ENCODE measurements at places on chromosomes 11 and 22.

DNA sequence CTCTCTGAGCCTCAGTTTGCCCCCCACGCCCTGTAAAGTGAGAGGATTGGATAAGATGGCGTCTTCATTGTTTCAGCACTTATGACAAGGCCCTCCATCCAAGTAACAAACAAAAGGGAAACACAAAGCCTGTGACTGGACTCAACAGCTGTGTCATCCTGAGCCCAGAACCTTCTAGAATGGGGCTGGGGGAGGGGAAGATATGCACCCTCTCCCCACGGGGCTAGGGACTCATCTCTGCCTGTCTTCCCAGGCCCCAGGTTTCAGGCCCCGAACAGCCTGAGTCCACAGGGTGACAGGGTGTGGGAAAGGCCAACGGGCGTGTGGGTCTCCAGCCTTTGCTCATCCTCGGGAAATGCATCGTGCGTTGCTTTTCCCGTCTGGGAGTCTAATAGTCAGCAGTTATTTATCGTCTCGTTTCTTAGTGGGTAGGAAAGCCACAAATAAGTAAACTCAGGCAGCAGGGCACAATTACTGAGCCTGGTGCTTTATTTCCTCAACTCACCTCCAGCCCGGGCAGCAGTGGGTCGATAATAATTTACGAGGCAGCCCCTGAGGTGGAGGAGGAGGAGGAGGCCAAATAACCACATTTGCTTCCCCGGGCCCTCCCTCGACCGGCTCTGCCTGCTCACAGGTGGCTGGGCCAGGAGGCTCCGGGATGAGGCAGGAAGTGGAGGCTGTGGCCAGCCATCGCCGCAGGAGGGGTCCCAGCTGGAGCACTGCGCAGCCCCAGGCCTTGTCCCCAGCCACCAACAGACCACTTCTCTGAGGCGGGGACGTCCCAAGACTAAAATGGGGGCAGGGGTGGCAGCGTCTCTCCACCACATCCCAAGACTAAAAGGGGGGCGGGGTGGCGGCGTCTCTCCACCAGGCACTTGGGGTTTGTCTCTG is 54.4 kb downstream of the FLRT1 start:
- DNase-seq: no peak

DNA sequence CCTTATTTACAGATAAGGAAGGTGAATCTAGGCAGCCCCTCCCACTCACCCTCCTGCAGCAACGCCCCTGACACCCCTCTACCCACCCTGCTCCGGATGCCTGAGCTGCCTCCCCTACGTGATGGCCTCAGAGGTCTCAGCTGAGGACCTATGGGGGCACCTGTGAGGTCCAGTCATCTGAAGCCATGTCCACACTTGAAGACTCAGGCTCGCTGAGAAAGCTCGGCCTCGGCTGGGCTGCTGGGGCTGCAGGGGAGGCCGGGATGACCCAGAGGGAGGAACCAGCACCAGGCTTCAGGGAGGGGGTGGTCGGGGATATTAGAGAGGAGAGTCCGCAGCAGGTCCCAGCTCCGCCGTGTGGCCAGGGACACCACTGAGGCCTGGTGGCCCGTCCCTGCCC is 92.8 kb downstream of the BRD1 start:
- no peak for DNase-seq

DNA sequence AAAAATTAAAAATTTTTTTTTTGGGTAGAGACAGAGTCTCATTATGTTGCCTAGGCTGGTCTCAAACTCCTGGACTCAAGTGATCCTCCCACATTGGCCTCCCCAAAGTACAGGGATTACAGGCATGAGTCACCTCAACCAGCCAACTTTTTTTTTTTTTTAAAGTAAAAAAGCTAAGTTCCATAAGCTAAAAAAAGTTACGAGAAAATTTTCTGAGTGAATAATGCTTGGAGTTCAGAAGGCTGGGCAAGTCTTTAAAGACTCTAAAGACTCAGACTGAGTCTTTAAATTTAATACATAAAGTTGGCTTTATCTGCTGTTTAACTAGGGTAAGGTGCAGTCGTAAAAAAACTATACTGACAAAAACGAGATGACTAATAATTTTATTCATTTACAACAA is 5.6 kb downstream of the DDX6 start:
- DNase-seq: no peak

GRCh38 chr22:19884161-19884953 is 29.7 kb upstream of the GNB1L start:
- no peak for DNase-seq

GRCh38 chr11:21464601-21465193 is 728.2 kb upstream of the ANO5 start:
- DNase-seq: no peak

DNA sequence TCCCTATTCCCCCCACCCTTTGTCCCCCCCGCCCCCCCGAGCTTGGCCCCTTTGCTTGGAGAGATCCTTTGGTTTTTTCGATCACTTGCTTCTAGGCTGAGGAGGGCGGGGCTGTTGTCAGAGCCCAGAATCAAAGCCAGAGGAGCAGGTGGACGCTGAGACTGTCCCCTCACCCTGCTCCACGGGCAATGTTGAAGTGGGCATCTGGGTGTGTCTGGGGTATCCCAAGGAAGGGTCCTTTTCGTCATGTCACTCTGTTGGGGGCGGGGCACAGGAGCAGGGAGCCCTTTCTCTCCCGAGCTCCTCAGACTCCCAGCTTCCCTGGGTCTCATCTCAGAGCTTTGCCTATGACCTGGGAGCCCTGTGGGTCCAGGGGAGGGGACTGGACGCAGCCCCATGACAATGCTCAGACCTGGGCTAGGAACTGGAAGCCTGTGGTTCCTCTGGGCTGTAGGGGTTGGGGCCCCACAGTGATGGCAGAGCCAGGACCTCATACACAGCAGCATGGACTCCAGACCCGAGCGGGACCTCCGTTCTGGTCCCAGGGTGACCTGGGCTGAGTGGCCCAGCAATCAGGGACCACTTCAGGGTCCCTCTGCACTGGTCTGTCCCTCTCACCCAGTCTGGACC is 2.9 kb upstream of the APOBEC3A start:
- DNase-seq: no peak

DNA sequence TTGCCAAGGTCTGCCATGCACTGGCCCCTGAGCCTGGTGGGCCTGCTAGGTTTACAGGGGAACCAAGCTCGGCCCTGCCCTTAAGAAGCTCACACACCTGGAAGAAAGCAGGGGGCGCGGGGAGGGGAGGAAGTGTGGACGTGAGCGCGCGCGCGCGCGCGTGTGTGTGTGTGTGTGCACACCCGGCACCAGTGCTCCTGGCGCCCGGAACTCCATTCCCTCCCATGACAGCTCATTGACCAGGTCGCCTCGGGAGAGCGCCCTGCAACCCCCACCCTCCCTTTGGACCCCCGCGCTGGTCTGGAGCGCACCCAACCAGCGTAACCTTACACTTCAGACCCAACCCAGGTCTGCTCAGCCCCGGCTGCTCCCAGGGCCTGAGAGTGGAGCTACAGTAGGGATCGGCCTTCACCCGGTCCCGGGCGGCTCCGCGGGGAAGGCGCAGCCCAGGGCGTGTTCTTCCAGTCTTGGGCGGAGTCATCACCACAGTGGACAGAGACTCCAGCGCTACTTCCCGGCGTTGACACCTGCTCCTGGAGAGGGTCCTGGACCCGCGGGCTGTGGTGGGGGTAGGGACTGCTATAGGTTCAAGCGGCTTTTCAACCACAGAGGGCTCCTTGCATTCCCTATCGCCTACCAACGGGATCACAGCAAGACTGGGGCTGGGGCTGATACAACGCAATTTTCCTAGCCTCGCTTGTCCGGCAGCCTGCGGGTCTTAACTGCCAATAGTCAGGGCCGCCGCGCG is 1.5 kb downstream of the GALNT18 start:
- no peak for DNase-seq

DNA sequence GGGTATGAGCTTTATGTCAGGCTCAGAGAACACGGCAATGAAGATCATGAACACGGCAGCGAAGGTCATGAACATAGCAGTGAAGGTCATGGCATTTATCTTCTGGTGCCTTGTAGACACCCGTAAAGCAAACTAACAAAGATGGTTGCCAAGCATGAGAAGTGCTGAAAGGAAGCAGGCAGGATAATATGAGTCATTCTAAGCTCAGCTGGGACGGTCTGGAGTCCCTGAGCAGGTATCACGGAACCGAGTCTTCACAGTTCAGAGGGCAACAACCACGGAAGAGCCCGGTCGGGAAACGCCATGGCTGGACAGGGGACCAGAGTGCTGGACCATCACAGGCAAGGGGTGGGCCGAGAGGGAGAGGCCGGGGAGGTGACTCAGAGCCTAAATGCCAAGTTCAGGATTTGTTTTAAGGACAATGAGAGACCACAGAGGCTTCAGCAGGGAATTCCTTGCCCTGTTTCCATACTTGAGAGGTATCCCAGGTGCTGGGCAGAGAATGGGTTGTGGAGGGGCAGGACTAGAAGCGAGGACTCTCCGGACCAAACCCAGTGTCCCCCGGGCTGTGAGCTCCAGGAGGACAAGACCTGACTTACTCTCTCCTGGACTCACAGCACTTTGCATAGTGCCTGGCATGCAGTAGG is 13.1 kb upstream of the MS4A10 start:
- DNase-seq: no peak

GRCh38 chr11:71204748-71205664 is 47.4 kb downstream of the SHANK2 start:
- no peak for DNase-seq

GRCh38 chr22:28442711-28443525 is 236.7 kb downstream of the TTC28 start:
- no peak for DNase-seq

DNA sequence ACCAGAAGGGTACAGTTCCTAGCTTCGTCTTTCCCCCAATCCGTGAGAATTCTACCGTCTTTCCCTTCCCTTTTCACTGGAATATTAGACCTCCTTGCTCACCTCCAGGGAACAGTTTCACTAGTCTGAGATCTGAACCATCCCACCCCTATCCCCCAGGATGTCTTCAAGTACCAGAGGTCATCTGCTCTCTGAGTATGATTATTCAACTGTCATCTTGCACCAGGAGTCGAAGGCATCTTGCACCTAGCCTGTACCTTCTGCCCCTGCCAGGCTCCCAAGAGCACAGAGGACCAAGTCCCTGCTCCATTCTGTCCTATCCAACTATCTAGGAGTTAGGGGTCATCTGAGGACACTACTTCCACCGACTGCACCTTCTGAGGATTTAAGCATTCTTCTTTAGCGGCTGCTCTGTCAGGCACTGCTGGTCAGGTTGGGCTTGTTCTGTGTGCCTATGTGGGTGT is 804 bp downstream of the ACER3 start:
- DNase-seq: no peak

DNA sequence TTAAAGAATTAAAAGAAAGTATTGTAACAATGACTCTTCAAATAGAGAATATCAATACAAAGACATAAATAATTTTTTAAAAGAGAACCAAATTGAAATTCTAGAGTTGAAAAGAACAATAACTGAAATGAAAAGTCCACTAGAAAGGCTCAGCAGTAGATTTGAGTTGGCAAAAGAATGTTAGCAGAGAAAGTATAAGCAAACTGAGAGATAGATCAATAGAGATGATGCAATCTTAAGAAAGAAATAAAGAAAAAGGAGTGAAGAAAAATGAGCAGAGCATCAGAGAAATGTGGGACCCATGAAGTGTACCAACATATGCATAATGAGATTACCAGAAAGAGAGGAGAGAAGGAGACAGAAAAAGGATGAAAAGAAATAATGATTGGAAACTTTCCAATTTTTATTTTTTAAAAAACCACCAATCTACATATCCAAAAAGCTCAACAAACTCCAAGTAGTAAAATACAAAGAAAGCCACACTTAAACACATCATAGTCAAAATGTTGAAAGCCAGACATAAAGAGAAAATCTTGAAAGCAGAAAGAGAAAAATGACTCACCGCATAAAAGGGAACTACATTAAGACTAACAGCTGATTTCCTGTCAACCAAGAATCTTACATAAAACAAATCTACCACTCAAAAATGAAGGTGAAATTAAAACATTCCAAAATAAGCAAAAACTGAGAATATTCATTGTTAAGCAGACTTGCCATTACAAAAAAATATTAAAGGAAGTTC is 20.9 kb downstream of the NCF4 start:
- DNase-seq: no peak

DNA sequence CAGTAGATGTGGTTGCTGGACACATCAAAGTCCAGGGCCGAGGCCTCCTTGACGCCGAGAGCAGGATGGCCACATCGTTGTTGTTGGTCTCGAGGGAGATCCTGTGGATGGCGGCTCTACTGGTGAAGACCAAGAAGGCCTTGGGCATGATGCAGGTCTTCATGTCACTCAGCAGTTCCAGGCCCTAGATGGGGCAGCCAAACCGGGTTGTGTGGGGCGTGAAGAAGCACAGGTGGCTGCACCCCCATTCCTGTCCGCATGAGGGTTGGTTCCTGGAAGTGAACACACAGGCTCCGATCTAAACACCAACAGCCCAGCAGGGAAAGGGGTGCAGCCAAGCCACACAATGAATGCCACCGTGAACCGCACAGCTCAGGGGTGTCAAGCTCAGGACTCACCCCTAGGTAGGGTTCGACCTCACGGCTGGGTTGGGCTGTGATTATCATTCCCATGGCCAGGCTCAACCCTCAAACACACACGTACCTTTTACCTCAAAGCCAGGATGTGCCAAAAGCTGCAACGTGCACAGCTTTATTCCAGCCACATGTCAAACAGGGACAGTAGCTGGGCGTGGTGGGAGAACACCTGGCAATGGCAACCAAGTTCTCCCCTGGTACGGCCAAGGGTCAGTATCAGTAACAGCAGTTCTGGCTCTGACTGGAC is 132.3 kb downstream of the CRYBB2 start:
- no peak for DNase-seq

DNA sequence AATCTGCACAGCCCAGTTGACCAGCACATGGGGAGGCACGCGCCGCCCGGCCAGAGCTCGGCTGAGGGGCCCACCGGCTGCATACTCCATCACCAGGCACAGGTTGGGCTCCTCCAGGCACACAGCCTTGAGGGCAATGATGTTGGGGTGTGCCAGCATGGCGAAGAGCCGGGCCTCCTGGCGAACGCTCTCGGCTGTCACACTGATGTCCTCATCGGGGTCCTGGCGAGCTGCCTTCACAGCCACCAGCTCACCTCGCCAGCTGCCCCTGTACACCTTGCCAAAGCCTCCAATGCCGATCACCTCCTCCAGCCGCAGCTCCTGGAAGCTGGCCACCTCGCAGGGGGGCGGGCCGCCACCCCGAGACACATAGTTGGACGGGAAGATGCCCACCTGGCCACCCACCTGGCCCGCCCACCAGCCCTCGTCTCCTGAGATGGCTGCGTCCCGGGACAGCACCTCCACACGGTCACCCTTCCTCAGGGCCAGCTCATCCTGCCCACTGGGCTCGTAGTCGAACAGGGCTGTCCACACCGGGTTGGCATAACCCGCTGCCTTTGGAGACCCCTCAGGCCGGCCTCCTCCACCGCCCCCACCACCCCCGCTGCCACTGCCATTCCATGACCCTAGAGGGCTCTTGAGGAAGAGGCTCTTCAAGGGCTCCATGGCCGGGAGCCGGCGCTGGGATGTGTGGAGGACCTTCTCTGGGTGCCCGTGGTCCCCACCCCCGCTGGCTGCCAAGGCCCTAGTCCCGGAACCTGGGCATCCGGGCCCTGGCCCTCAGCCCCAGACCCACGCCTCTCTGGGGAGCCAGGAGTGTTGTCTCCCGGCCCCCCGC is 711 bp downstream of the MAP3K11 start:
- no peak for DNase-seq

All from stimulated activated CD8-positive, alpha-beta memory T cell treated with anti-CD3 and anti-CD28 coated beads, Interleukin-15, amount 100 ng/mL, for 24 hours (primary cell).